Iris pigment epithelial cell (primary cell): ENCODE measurements at places on chromosomes 7 and 10.

DNA sequence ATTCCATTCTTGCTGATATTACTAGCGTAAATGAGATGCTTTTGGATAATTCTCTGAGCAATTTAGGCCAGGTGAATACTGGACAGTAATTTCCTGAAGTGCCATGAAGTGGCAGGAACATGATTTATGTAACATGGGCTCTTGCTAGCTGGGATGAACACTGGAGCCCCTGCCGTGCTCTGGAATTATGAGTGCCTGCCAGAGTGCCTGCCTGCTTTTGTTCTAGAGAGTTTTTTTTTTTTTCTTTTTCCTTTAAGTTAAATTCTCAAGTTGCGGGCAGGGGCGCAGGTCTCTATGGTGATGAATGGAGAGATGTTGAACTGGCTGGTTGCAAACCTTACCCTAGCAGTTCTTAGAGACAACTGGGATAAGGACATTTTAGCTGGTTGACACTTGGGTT, 165.9 kb downstream of the AUTS2 start:
- DNase-seq: no peak

DNA sequence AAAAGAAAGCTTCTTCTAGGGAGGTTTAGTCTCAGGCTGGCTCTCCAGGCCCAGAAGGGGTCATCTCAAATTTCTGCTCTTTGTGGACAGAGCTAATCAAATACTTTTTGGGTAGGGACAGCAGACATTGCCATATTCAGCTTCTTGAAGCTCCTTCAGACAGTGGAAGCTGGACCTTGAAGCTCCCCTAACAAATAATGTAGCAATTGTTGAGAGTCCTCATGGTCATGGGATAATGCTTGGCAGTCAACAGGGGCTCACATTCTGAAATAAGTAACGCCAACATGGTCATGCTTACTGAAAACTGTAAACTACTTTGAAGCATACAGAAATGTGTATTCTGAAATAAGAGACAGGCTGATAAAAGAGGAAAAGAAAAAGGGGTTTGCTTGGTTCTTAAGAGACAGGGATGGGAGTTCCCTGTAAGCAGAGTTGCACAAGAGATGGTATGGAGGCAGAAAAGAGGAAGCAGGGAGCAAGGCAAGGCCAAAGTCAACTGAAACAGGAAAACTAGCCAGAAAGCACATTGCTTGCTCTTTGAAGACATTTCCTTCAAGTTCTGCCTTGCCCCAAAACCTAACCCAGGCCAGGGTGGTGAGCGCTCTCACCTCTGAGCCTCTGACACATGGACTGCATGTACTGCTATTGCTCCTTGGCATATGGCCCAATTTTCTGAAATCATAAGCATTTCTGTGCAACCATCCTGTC, 53.1 kb upstream of the KMT2E start:
- DNase-seq: peak; percentile 70

DNA sequence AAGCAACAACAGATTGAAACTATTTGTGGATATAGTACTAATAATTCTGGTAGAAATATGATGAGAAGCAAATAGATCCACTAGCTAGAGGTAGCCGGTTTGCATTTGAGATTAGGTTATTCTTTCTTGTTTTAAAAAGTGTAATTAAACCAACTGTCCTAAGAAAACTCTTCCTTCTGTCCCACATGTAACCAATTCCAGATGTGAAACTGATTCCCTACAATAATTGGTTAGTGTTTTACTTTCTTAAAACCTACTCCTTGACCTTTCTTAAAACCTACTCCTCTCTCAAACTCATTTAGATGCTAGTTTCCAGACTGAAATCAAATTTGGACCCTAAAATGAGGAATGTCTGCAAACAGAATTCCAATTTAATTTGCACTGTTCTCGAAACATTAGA, 521.5 kb downstream of the SUGCT start:
- DNase-seq: no peak

DNA sequence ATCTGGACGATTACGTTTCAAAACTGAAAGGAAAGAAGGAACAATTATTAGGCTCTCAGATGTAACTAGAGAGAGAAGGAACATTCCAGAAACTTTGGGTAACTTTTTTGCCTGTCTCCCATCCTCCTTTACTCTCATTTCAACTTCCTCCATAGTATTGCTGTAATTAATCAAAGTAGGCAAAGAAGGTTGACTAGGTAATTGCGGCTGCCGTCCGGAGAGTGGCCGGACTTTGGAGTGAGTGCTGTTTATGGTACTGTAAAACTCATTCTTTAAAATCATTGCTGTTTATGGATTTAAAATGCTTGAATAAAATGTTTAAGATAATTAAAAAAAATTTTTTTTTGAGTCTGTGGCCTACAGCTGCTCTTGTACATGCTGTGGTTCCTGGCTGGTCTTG, 56.4 kb downstream of the RBM33 start:
- DNase-seq: no peak

DNA sequence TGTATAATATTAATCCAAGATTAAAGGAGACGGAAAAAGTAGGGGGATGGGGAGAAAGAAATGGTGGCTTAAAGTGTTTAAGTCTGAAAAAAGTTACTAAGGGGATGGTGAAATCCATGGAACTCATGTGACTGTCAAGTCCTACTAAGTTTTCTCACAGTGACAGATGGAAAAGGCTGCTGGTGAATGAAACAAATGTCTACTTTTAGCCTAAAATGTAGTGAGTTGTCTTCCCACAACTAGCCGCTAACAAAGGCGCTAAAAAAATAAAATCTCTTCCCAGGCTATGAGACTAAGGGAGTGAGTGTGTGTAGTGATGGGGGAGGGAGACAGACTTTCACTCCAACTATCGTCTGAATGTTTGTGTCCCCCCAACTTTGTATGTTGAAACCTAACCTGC, 12.6 kb downstream of the VIM start:
- no peak for DNase-seq

GRCh38 chr10:79427965-79428364, 17.5 kb downstream of the ZCCHC24 start:
- no peak for DNase-seq

DNA sequence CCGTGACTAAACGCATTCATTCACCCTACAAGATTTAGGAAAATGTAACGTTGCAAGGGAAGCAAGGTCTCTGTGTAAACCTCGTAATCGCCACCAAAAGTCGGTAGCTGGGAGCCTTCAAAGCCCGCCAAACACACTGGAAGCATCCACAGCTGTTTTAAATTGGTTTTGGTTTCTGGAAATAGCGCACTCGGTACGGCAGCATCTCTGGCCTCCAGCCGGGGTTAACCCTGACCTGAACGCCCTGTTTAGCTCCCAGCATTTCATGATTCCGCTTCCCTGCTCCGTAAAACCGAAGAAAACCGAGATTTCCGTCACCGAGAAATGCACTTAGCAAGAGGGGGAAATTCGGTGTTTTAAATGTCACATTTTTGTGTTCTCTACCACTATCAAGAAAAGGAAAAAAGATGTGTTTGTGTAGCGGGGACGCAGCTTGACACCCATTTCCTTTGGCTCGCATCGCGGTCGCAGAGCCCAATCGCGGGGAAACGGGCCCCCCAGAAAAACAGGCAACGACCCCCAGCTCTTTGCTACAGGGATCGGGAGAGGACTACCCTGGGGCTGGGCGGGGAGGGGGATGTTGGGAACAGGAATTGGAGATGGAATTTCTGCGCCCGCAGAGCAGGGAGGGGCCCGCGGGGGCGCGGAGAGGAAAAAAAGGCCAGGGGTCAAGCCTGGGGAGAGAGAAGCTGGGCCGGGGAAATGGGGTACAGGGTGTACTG, 646 bp downstream of the SGCE start:
- DNase-seq: peak; percentile 42
